ENCODE measurements at places on chromosomes 6 and 20.
A peak's percentile ranks its signal among the peaks of the same experiment; 100 is the strongest.

- no peak for DNase-seq
Measured at GRCh38 chr20:3686867-3687321, 5.1 kb upstream of the ADAM33 start.

DNA sequence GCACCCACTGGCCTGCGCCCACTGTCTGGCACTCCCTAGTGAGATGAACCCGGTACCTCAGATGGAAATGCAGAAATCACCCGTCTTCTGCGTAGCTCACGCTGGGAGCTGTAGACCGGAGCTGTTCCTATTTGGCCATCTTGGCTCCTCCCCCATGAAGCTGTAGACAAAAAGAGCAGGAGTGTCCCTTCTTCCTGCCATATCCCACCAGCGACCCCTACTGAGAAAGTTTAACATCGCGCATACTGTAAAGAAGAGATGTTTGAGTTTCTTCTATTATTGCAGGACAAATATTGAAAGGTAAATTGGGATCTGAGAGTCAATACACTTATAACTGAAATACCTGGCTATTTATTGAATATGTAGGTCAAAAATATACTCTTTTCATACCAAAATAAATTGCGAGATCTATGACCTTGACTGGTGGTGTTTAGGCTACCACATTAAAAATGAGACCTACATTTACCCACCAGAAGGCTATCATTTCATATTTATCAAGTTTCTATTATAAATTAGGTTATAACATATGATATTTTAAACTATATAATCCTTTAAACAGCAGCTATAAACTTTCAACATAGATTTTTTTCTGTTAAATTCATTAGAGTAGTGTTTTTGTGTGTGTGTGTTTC is 586.3 kb downstream of the HTR1B start:
- no peak for DNase-seq

DNA sequence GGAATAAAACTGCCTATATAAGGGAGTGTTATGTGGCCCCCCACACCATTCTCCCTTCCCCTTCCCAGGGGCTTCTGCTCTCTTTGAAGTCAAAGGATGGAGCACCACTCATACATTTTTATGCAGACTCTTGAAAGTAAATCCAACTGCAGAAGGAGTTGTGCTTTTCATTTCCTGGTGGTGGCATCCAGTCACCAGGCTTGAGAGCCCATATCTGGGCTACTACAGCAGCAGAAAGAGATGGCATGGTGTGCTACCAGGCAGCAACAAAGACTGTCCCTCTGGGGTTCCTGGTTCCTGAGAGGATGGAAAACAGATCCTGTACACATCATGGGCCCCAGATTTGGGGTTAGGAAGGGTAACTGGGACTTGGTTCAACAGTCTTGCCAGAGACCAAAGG is 226.4 kb downstream of the CLIC5 start:
- DNase-seq = no peak

DNA sequence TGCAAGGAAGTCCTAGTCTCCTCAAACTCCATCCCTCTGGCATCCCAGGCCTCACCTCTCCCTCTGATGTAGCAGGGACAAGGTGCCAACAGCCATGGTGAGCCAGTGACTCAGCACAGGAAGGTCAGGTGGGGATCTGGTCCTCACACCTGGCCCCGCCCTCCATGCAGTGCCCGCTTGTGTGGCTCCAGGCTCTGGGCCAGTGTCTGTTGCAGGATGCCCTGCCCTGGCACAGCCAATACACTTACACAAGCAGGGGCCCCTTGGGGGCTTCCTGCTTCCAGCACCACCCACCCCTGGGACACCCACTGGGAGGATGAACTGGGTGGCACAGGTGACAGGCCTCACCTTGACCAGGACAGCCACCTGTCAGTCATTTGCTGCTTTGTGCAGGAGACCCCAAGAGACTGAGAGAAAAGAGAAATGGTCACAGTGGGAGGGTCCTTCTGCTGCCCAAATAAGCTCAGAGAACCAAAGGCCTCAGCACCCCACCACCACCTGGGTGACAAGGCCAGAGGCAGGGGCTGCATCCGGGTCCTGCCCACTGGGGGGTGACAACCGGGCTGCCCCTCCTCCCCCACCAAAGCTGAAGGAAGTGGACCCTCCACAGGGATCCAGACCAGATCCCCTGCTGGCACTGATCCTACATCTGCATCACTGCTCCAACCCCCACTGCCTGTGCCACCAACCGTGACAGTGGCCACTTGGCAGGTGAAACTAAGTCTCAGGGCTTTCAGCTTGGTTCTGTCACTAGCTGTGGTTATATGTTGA is 658.8 kb upstream of the DEFB115 start:
- no peak for DNase-seq

GRCh38 chr20:15406072-15406471 is 1068.7 kb upstream of the FLRT3 start:
- DNase-seq = no peak

GRCh38 chr6:14799928-14800327 is 445.9 kb upstream of the JARID2 start:
- no peak for DNase-seq

- DNase-seq = no peak
Measured at GRCh38 chr6:30776390-30777154, 32.2 kb upstream of the IER3 start.

DNA sequence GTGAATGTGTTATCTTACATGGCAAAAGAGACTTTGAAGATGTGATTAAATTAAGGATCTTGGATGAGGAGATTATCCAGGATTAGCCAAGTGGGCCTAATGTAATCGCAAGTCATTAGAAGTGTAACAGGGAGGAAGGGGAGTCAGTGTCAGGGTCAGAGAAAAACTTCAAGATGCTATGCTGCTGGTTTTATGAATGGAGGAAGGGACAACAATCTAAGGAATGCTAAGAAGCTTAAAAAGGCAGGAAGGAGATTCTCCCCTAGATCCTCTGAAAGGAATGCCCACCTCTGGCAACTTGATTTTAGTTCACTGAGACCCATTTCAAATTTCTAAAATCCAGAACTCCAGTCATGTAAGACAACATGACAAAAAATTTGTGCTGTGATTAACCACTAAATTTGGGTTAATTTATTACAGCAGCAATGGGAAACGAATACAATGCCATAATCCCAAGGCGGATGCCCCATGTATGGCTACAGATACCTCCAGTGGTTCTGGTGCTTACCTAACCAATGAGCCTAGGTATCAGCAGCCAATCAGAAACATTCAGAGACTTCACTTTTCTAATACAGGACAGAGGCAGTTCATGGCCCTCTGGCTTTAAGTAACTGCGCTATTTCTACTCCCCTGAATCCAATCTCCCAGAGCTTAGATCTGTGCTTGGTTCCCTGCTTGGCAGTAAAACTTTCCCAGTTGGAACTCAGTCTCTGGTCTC is 3.6 kb upstream of the TAAR8 start:
- no peak for DNase-seq

GRCh38 chr20:34574426-34574825 is 15.9 kb downstream of the MAP1LC3A start:
- no peak for DNase-seq

- no peak for DNase-seq
Measured at GRCh38 chr6:50698546-50698945, 14.8 kb upstream of the TFAP2D start.

- DNase-seq = no peak
Measured at GRCh38 chr6:165893431-165893830, 230.4 kb upstream of the PDE10A start.

DNA sequence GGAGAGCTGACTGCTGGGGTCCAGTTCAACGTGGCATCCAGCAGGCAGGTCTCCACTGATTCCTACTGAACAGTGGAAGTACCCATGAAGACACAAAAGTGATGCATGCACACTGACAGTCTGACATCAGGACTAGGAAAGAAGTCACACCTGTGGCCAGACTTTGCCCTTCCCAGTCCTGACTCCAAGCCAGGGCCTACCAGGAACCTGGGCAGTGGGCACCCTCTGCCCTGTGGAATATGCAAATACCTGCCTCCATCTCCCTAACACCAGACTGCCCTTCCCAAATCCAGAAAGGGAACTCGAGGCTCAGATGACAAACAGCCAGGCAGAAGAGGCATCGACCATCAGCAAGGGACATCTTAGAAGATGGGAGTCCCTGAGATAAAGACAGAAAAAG is 50.9 kb downstream of the SLC23A2 start:
- DNase-seq = no peak

DNA sequence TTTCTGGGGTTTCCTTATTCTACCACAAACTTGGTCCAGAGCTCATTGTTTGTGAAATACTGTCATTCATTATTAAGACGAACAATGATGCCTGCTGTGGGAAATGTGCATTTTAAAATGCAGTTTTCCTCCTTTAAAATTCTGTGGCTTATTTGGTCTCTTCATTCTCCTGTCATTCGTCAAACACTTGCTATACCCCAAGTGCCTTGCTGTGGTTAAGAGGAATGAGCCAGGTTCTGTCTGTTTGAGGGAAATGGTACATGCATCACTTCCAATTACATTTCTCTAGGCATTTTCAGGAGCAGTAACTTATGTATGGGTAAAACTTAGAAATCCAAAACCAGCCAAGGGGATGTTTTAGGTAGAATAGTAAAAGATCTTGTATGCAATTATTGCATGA is 1087.7 kb downstream of the KIF16B start:
- no peak for DNase-seq

GRCh38 chr6:41763470-41763869 is 16.2 kb downstream of the FRS3 start:
- DNase-seq = no peak

GRCh38 chr6:41644297-41644879 is 6.1 kb downstream of the MDFI start:
- DNase-seq = peak; percentile 67

DNA sequence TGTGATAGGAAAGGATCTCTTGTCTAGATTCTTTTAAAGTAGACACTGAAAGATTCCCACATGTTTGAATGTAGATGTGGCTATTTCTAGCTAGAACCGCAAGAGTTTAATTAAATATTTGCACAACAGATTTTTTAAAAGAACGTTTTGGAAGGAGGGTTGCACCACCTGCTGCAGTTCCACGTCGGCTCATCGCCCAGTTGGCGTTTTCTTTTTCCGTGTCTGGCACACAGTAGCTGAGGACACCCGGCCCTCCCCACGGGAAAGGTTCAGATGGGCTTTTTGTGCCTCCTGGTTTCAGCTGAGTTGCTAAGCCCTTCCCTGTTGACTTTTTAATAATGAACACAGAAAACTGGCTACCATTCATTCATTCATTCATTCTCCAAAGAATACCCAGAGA is 41.8 kb upstream of the DOK5 start:
- no peak for DNase-seq

DNA sequence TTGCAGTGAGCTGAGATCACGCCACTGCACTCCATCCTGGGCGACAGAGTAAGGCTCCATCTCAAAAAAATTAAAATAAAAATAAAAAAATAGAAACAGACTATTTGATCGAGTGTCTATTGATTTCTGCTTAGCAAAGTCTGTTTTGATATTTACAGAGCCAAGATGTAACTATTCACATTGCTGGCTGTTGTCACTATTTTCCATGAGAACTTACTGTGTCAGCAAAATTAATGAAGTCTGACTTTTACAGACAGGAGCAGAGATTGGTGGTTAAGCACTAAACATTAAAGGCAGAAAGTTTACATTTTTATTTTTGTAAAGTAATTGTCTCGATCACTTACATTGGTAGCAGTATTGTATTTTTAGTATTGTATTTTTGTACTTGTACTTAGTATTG is 85.0 kb upstream of the CCDC28A start:
- DNase-seq = no peak

DNA sequence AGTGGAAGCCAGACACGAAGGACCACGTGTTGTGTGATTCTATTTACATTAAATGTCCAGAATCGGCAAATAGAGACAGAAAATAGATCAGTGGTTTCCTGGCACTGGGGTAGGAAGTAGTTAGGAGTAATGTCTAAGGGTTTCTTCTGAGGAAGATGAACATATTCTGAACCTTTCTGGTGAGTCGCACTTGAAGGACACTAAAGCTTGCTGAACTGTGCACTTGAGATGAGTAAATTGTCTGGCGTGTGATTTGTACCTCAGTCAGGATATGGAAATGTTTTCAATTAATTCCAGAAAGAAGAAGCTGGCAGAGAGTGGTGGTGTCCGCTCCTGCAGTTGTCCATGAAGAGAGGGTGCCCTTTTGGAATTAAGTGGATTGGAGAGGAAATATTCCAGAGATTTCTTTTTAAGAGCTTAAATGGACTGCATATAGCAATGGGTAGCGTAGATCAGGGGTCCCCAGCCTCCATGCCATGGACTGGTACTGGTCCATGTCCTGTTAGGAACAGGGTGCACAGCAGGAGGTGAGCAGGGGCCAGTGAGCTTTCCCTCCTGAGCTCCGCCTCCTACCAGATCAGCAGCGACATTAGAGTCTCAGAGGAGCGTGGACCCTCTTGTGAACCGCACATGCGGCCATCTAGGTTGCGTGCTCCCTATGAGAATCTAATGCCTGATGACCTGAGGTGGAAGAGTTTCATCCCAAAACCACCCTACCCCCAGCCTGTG is 12.4 kb upstream of the KIF25 start:
- DNase-seq = no peak
